ENCODE measurements at places on chromosomes 5 and 9. TPM values are rescaled to one million over a fixed set of nuclear protein-coding genes. Genes with fewer than 3 reads are reported as not detected.

The SELENOP gene
- polyA plus RNA-seq = 30.3 TPM

The CDX1 gene
- not detected for polyA plus RNA-seq

The PPP3R2 gene
- 0.31 TPM for polyA plus RNA-seq

The PRLR gene
- polyA plus RNA-seq = not detected

The GNA14 gene
- 7.1 TPM for polyA plus RNA-seq
